ENCODE measurements at places on chromosomes 12 and 14. TPM values are rescaled to one million over a fixed set of nuclear protein-coding genes. Genes with fewer than 3 reads are reported as not detected.

GRCh38 chr12:80411787-80412186 lies 32.2 kb upstream of the PTPRQ start:
- no peak for DNase-seq
- no peak overlapping the region for H3K27ac ChIP-seq
- H3K4me3 ChIP-seq, result no peak overlapping the region
- no peaks in the 10 kb centered on the region for H3K27me3 ChIP-seq

GLIPR1L2 gene
- total RNA-seq, result not detected

DNA sequence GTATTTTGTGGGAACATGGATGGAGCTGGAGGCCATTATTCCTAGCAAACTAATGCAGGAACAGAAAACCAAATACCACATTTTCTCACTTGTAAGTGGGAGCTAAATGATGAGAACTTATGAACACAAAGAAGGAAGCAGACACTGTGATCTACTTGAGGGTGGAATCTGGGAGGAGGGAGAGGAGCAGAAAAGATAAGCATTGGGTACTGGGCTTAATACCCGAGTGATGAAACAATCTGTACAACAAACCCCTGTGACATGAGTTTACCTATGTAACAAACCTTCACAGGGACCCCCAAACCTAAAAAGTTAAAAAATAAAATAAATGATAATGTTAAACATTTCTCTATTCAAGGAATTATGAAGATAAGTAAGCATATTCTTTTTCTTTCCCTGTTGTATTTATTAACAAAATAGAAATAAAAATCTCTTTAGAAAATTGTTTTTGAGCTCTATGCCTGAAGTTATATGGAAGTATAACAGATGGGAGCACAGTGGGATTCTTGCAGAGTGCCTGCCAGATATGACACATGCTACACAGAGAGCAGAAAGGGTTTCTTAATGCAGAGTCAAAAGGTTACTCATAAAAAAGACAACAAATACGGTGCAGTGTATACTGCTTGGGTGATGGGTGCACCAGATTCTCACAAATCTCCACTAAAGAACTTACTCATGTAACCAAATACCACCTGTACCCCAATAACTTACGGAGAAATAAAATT lies 52.0 kb upstream of the SYNE2 start:
- peaks cover 4% of the 10 kb centered on the region for H3K4me1 ChIP-seq
- peaks cover 8% of the 10 kb centered on the region for H3K27me3 ChIP-seq
- H3K36me3 ChIP-seq, result no peaks in the 10 kb centered on the region
- H3K4me3 ChIP-seq, result no peak overlapping the region
- DNase-seq, result no peak

DNA sequence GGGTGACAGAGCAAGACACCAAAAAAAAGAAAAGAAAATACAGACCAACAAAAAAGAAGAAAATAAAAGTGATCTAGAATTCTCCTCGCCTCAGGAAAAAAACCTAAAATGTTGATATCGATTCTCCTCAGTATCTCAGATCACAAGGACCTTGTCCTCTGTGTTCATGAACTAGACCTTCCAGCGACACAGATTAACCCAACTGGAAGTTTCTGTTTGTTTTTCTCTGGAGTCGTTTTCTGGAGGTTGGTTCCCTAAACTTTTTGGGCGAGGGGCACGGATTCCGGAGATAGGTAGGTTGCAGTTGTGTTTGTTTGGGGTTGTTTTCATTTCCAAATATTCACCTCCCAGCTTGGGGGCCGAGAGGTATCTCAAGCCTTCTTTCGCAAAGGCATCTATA lies 559 bp upstream of the RFC5 start:
- H3K4me1 ChIP-seq, result peaks cover 16% of the 10 kb centered on the region
- H3K4me3 ChIP-seq, result no peak overlapping the region
- no peak overlapping the region for H3K27ac ChIP-seq
- peaks cover 27% of the 10 kb centered on the region for H3K36me3 ChIP-seq
